Activated CD4-positive, alpha-beta T cell treated with anti-CD3 and anti-CD28 coated beads for 24 hours (primary cell): ENCODE measurements at places on chromosomes 5 and 9.

DNA sequence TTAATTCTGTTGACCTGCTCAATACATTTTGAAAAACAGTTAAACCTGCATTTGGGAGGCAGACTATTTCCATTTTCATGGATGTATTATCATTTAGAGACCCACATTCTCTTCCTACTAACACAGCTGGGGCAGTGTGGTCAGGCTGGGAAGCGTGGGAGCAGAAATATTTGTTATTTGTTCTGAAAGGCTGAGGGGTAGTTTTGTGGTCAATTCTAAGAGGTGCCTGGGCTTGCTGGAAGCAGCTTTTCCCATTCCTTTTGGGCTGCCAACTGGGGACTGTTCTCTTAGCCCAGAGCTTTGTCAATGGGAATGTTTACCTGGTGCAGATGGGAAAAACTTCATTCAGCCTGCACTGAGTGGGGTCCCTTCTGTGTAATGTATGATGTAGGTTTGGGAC, 171.4 kb upstream of the DAP start:
- no peak for DNase-seq

- no peak for DNase-seq
Observed at GRCh38 chr5:177132136-177133095, 1.2 kb upstream of the NSD1 start.

- DNase-seq = no peak
Observed at GRCh38 chr5:14893381-14893780, 21.8 kb upstream of the ANKH start.

DNA sequence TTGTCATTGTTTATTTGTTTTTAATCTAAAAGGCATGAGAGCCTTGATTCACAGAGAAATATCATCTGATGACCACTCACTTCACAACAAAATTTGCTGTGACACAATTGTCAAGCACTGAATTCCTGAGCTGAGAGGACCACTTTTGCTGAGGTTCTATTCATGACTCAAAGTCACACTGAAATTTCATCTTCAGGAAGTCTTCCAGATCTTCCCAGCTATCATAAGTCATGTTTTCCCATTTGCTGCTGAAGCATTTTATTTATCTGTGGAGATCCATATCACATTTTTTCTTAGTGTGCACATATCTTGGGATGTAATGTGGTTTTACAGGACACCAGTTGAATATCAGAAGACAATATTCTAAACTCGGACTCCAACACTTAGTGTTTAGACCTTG, 255.1 kb upstream of the TRIM32 start:
- DNase-seq = no peak

DNA sequence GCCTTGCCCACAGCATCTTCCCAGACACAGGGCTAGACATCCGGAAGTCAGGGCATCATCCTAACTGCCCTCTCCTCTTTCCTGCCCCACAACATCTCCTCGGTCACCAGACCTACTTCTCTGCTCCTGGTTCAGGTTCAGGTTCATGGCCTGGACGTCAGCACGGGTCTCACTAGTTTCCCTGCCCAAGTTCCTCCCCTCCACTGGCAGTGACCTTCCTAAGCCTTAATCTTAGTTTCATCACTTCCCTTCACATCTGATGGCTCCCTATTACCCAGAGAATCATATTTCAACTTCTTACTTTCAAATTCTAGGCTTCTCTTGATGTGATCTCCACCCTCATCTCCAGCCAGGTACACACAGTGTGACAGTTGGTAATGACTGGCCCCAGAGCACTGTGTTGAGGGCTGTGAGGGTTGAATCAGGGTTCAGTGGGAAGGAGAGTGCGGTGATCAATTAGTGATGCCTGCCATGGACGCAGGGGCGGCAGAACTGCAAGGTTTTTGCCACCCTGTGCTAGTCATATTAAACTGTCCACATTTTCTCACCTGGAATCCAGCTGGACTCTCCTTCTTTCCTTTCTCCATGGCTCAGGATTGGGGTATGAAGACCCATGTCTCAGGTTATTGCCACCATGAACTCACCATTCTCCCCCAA, 34.3 kb upstream of the CRB2 start:
- DNase-seq = no peak

GRCh38 chr9:134128727-134129679, 6.9 kb upstream of the WDR5 start:
- no peak for DNase-seq

- no peak for DNase-seq
Observed at GRCh38 chr5:147216552-147217154, 18.2 kb upstream of the STK32A start.

DNA sequence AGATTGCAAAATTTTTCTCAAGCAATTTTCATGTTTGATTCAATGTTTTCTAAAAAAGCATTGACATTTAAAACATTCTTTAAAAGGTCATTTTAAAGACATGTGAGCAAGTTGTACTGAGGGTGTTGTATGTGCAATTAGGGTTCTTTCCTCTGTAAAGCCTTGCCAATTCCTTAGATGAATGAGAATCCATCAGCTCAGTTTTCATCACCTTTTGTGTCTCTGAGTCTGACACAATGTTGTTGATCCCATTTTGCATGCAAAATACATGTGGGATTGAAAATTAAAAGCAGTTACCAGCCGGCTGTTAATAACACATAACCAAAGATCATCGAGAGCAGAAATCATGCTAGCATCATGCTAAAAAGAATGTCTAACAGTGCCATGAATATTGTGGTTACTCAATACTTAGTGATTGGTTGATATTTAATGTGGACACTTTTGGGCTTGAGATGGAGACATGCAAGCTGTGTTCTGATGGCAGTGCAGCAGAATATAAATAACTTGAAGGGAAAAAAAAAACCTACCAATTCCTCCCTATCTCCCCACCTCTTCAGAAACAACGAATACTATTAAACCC, 57.7 kb downstream of the FGF10 start:
- no peak for DNase-seq

DNA sequence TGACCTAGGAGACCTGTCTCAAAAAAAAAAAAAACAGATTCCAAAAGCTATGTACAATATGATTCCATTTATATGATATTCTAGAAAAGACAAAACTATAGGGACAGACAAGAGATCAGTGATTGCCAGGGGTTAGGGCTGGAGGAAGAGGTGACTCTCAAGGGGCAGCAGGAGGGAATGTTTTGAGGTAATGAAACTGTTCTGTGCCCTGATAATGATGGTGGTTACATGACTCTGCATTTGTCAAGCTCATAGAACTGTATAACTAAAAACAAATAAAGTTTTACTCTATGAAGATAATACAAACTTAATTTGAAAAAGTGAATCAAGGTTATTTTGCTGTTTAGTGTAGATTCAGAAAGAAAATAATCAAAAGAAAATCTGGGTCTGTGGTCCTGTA, 125.3 kb upstream of the IQGAP2 start:
- DNase-seq = no peak

DNA sequence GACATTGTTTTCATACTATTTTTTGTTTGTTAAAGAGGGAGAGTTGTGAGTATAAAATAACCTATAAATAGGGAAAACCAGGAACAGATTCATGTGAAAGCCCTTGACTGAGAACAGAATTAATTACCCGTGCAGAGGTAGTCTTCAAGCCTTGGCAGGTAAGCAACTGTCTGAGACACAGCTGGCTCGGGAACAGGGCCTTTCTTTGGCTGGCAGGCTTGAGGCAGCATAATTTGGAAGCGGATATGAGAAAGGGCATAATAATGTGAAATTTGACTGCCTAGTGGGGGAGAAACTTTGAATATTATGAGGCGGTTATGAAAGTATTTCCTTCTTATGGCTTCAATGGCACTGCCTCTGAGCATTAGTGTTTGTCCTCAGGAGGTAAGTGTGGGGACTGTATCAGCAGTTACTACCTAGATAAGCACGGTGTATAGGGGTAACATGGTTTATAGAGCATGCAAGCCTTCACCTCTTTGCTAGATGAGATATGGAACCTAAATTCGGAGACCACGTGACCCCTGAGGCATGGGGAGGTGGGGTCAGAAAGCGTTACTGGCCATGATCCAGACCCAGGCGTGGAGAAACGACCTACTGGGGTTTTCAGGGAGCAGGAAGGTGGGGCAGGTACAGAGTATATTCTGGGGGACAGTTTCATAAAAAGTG, 210.2 kb upstream of the GAS1 start:
- DNase-seq = no peak

DNA sequence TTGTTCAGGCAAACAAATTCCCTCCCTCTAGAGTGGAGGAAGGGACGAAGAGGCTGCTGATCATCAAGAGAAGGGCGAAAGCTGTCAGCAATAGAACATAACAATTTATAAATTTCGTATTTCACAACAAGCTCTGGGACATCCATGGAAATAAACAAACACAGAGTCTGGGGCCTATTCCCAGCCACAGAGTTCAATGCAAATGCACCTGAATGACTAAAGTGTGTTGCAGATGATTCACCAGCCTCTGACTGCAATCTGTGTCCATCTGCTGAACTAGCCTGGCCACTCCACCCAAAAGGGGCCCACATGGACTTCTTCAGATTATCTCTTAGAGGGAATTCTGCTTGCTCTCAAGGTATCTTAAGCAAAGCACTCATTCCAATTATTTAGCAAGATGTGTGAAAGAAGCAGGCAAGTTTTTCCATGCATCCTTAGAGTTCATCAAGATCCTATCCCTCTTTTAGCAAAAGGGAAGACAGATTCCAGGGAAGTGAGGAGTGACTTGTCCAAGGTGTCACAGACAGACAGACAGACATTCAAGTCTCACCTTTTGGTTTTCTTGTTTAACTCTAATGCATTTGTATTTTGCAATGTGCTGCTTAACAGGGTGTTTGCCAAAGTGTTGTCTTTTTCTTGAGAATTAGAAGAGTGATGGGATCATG, 307.8 kb upstream of the PAPPA start:
- no peak for DNase-seq

GRCh38 chr5:143908959-143909358, 97.0 kb downstream of the HMHB1 start:
- DNase-seq = no peak

- no peak for DNase-seq
Observed at GRCh38 chr5:159149085-159149484, 49.4 kb upstream of the EBF1 start.

GRCh38 chr5:171484460-171484899, 65.0 kb downstream of the FGF18 start:
- DNase-seq = peak; percentile 45
